ENCODE measurements at places on chromosomes 6 and 20.

DNA sequence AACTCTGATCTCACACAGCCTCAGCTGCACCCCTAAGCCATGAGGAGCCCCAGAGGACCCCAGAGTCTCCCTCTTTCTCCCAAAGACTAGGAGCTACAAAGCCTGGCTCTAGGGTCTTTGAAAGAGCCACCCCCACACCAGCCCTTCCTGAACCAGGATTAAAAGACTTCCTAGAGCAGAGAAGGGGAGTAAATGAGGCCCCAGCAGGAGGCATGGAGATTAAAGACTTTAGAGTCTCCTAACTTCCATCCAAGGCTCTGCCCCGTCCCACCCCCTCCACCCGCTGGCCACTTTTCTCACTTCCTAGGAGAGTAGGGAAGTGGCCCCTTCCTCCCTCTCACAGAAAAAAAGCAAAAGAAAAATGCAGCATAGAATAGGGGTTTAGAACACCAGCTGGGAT is 1.7 kb downstream of the PREX1 start:
- peaks cover 5% of the 10 kb centered on the region for H3K36me3 ChIP-seq
- H3K4me1 ChIP-seq, result peaks cover 21% of the 10 kb centered on the region
- DNase-seq, result no peak
- peak overlapping the region; percentile 91 for H3K27ac ChIP-seq
- H3K4me3 ChIP-seq, result peak overlapping the region; percentile 95

DNA sequence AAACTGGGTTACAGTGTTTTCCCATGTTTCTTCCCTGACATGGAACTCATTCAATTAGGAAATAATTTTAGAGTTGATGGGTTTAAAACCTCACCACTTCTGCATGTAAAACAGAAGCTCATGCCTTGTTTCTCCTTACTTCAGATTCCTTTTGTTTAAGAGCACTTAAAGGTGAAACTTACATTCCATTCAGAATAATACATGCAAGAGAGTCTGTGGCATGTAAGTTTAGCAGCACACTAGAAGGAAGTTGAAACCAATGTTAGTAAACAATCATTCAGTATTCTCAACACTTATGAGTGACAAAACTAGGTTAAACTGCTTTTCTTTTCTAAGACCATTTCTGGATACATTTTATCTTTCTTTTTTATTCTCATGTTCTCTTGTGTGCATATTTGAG is 495.6 kb upstream of the PTCHD4 start:
- no peak for DNase-seq
- no peaks in the 10 kb centered on the region for H3K27me3 ChIP-seq
- H3K4me1 ChIP-seq, result no peaks in the 10 kb centered on the region

DNA sequence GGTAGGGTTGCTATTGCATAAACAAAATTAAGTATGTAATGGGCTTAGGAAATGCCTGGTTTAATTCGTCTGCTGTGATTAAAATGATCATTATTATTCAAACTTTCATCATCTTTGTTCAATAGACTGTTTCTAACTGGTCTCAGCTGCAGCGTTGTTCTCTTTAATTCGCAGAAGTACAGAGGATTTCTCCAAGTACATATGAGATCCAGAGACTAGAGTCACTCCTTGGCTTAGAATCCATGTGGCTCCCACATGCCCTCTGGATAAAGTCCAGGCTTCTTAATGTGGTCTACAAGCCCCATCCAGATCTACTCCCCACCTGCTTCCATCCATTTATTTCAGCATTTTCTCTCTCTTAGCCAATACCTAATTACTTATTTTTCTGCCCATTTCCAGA is 1.1 kb upstream of the ZBTB24 start:
- peaks cover 3% of the 10 kb centered on the region for H3K36me3 ChIP-seq
- peak overlapping the region; percentile 89 for H3K4me3 ChIP-seq
- H3K4me1 ChIP-seq, result peaks cover 3% of the 10 kb centered on the region
- H3K27ac ChIP-seq, result no peak overlapping the region

GRCh38 chr6:162372106-162372505 is 355.5 kb downstream of the PRKN start:
- no peak overlapping the region for H3K27ac ChIP-seq
- H3K36me3 ChIP-seq, result no peaks in the 10 kb centered on the region
- H3K27me3 ChIP-seq, result no peaks in the 10 kb centered on the region
- no peak for DNase-seq

DNA sequence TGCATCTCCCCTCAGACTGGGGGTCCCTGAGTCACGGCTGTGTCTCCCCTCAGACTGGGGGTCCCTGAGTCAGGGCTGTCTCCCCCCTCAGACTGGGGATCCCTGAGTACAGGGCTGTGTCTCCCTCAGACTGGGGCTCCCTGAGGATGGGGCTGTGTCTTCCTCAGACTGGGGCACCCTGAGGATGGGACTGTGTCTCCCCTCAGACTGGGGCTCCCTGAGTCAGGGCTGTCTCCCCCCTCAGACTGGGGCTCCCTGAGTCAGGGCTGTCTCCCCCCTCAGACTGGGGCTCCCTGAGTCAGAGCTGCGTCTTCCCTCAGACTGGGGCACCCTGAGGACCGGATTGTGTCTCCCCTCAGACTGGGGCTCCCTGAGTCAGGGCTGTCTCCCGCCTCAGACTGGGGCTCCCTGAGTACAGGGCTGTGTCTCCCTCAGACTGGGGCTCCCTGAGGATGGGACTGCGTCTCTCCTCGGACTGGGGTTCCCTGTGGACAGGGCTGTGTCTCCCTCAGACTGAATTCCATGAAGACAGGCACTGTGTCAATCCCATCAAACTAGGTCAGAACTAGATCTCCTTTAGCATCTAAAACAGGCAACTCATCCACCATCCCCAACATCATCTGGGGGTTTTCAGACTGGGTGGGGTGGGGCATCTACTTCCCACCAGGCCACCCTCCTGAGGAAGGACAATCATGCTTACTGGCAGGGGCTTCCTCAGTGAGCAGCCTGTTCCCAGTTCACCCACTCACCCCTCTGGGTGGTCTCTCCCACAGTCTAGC is 60.7 kb downstream of the MRPL14 start:
- H3K4me1 ChIP-seq, result no peaks in the 10 kb centered on the region
- H3K27me3 ChIP-seq, result peaks cover 6% of the 10 kb centered on the region
- no peak for DNase-seq
- no peak overlapping the region for H3K27ac ChIP-seq
- H3K4me3 ChIP-seq, result no peak overlapping the region

GRCh38 chr20:45497971-45498494 is 17.4 kb downstream of the SPINT3 start:
- no peaks in the 10 kb centered on the region for H3K27me3 ChIP-seq
- H3K36me3 ChIP-seq, result no peaks in the 10 kb centered on the region
- DNase-seq, result no peak
- H3K4me3 ChIP-seq, result no peak overlapping the region
- peaks cover 5% of the 10 kb centered on the region for H3K4me1 ChIP-seq
- H3K27ac ChIP-seq, result no peak overlapping the region

DNA sequence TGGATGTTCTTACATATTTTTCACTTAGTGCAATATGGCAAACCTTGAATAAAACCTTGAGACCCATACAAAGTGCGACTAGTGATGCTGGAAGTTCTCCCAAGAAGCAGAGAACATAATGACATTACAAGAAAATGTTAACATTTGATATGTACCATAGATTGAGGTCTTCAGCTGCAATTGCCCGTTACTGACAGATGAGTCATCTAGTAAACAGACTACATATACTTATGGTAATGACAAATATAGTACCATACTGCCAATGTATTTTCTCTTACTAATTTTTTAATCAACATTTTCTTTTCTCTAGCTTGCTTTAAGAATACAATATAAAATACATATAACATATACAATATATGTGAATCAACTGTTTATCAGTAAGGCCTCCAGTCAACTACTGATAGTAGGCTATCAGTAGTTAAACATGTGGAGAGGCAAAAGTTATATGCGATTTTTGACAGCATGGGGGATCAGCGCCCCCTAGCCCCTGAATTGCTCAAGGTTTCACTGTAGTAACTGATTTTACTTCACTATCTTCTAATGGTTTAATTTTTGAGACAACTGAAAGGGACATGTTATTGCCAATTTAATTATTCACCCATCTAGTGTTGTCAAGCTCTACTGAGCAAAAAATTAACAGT is 166.7 kb upstream of the ADGRB3 start:
- H3K4me1 ChIP-seq, result no peaks in the 10 kb centered on the region
- no peaks in the 10 kb centered on the region for H3K27me3 ChIP-seq
- H3K4me3 ChIP-seq, result no peak overlapping the region
- peak; percentile 23 for DNase-seq
- H3K27ac ChIP-seq, result no peak overlapping the region

DNA sequence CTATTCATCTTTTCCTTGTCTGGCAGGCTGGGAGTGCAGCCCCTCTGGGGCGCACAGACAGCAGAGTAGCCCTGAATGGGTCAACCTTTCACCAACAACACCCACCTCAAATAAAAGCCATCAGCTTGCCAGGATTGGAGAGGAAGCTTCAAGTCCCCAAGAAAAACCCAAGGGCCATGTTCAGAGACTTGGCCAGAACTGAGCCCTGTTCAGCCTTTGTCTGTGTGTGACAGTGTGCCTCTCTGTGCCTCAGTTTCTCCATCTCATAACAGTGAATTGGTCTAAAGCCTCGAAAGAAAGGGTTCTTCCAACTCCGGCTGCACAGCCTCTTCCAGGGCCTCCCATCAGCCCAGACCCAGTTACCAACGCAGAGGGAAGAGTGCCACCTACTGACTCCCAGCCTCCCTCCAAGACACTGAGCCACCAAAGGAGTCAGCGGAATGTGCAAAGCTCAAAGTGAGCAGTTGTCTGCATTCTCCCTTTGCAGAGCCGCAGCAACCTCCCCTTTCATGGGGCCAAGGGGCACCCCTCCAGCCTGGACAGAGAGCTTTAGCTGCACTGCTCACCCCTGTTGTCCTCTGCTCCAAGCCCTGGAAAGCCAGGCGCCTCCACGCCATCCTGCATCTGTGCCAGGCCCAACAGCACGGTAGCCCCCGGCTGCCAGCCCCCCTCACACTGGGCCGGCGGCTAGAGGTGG is 82.7 kb upstream of the TOP1 start:
- H3K4me3 ChIP-seq, result no peak overlapping the region
- H3K27me3 ChIP-seq, result no peaks in the 10 kb centered on the region
- no peaks in the 10 kb centered on the region for H3K36me3 ChIP-seq
- DNase-seq, result peak; percentile 73

DNA sequence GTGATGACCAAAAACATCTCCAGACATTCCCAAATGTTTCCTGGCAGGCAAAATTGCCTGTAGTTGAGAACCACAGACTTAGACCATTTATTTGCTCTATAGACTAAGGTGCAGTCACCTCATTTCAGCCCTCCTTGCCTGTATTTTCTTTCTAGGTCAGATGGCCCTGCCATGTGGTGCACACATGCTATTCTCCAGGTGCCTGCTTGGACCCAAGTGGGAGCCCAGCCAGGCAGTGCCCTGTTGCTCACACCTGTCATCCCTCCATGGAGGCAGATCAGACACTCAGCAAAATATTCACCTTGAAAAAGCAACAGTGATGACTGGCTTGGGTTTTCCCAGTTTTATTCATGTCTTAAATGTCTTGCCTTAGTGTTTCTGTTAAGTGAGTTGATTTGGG is 311.4 kb downstream of the TFAP2C start:
- DNase-seq, result no peak
- H3K4me1 ChIP-seq, result peaks cover 28% of the 10 kb centered on the region
- H3K4me3 ChIP-seq, result no peak overlapping the region
- peaks cover 4% of the 10 kb centered on the region for H3K27me3 ChIP-seq
- no peak overlapping the region for H3K27ac ChIP-seq

All from glutamatergic neuron (in vitro differentiated cells).